ENCODE measurements at places on chromosomes 12 and 14.

DNA sequence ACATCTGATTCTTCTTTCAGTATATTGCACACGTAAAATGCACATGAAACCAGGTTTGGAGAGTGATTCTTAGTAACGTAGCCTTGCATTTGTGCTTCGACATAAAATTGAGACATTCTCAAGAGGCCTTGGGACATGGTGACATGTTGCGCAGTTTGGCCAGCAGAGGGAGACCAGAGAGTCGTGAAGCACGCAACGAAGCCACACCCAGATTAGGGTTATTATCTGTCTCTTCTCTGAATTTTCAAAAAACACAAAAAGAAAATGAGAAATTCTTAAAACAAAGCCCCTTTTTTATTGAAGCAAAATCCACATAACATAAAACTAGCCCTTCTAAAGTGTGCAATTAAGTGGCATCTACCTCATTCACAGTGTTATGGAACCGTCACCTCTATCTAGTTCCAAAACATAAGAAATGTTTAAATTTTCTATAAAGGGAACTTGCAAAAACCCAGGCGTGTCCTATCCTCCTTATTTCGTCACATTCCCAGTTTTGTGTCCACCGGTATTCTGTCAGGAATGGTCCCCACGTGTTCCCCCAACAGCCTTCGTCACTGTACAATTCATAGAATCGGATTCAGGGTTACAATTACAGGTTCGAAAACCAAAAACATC, 108.8 kb upstream of the ATF7IP start:
- peaks cover 63% of the 10 kb centered on the region for H3K4me1 ChIP-seq
- peak; percentile 72 for DNase-seq
- H3K4me3 ChIP-seq, result peak overlapping the region; percentile 64
- peak overlapping the region; percentile 88 for H3K27ac ChIP-seq

- H3K4me1 ChIP-seq, result no peaks in the 10 kb centered on the region
- DNase-seq, result no peak
- no peaks in the 10 kb centered on the region for H3K36me3 ChIP-seq
- H3K27ac ChIP-seq, result no peak overlapping the region
These were observed 32.4 kb downstream of the ANO2 start for GRCh38 chr12:5912437-5913334.

GRCh38 chr12:130439250-130439649, 101.6 kb downstream of the PIWIL1 start:
- H3K36me3 ChIP-seq, result no peaks in the 10 kb centered on the region
- no peak overlapping the region for H3K27ac ChIP-seq
- no peaks in the 10 kb centered on the region for H3K4me1 ChIP-seq
- no peaks in the 10 kb centered on the region for H3K27me3 ChIP-seq
- H3K4me3 ChIP-seq, result no peak overlapping the region

DNA sequence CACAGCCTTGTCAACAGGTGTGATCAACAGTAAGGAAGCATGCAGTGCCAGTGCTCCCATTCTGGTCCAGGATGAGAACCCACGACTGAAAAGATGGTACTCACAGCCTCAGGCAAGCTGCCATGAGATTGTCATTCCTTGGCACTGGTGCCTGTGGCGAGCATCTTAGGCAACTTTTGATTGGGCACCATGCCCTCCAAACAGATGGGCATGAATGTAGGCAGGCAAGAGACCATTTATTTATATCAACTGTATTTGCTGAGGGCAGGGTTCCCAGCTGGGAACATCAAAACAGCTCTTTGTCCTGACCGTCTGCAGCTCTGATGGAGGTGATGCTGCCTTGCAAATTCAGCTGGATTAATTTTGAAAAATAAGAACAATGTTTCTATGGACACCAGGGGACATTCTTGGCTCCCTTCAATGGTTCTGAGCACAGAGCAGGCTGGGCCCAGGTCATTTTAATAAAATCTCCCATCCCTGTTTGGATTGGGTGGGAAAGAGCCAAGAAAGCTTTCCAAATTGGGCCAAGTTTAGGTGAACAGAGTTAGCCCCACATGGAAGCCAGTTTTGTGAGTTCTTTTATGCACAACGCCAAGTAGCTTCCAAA, 522.5 kb downstream of the RMST start:
- H3K36me3 ChIP-seq, result no peaks in the 10 kb centered on the region
- DNase-seq, result no peak
- H3K4me3 ChIP-seq, result no peak overlapping the region
- no peaks in the 10 kb centered on the region for H3K27me3 ChIP-seq
- no peak overlapping the region for H3K27ac ChIP-seq
- H3K4me1 ChIP-seq, result no peaks in the 10 kb centered on the region

GRCh38 chr12:132514216-132514820, 24.4 kb downstream of the FBRSL1 start:
- no peak overlapping the region for H3K4me3 ChIP-seq
- H3K27ac ChIP-seq, result no peak overlapping the region
- H3K4me1 ChIP-seq, result no peaks in the 10 kb centered on the region
- DNase-seq, result no peak

GRCh38 chr12:96033549-96034389, 1.6 kb downstream of the LTA4H start:
- no peak overlapping the region for H3K27ac ChIP-seq
- H3K27me3 ChIP-seq, result no peaks in the 10 kb centered on the region
- no peak overlapping the region for H3K4me3 ChIP-seq
- no peaks in the 10 kb centered on the region for H3K36me3 ChIP-seq

- H3K36me3 ChIP-seq, result no peaks in the 10 kb centered on the region
- DNase-seq, result no peak
- no peaks in the 10 kb centered on the region for H3K4me1 ChIP-seq
These were observed 72.0 kb downstream of the FOS start for GRCh38 chr14:75350505-75351060.

- peaks cover 11% of the 10 kb centered on the region for H3K27me3 ChIP-seq
- no peak for DNase-seq
- H3K4me3 ChIP-seq, result no peak overlapping the region
These were observed 133.8 kb upstream of the TBX3 start for GRCh38 chr12:114817571-114818425.

GRCh38 chr12:93944201-93944600, 204.2 kb upstream of the PLXNC1 start:
- no peak overlapping the region for H3K4me3 ChIP-seq
- no peaks in the 10 kb centered on the region for H3K4me1 ChIP-seq
- no peak for DNase-seq
- H3K27me3 ChIP-seq, result peaks cover 2% of the 10 kb centered on the region
- H3K27ac ChIP-seq, result no peak overlapping the region

DNA sequence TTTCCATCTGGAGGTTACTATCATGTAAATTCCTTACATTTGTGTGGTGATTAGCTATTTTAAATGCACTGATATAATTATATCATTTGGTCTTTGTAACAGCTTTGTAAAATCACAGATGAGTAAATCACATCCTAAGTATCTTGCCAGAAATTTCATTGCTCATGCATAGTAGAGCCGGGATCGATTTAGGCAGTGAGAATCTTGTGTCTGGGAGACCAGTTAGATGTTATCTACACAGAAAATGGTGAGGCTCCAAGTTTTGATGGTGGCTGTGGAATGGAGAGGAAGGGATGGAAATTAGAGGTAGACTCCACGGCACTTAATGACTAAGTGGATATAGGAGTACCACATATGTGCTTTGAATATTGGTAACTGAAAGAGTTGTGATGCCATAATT, 156.3 kb downstream of the MSRB3 start:
- DNase-seq, result no peak
- no peaks in the 10 kb centered on the region for H3K4me1 ChIP-seq
- no peak overlapping the region for H3K27ac ChIP-seq
- peaks cover 3% of the 10 kb centered on the region for H3K27me3 ChIP-seq
- no peaks in the 10 kb centered on the region for H3K36me3 ChIP-seq
- no peak overlapping the region for H3K4me3 ChIP-seq

DNA sequence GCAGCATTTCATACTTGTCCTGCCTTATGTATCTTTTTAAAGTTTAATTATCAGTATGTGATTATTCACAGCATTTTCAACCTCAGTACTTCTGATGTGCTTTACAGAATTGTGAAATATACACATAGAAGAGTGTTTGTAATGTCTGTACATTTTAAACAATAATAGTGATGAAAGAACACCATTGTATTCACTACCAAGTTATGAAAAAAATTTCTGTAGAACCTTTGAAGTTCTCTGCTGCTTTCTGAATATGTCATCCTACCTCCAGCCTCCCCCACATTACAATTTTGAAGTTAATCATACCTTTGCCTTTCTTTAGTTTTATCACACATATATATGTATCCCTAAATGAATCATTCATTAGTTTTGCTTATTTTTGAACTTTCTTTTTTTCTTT, 24.8 kb downstream of the FRMD6 start:
- no peak for DNase-seq
- no peaks in the 10 kb centered on the region for H3K36me3 ChIP-seq
- H3K27me3 ChIP-seq, result peaks cover 4% of the 10 kb centered on the region
- H3K4me3 ChIP-seq, result no peak overlapping the region
- peak overlapping the region; percentile 5 for H3K27ac ChIP-seq

DNA sequence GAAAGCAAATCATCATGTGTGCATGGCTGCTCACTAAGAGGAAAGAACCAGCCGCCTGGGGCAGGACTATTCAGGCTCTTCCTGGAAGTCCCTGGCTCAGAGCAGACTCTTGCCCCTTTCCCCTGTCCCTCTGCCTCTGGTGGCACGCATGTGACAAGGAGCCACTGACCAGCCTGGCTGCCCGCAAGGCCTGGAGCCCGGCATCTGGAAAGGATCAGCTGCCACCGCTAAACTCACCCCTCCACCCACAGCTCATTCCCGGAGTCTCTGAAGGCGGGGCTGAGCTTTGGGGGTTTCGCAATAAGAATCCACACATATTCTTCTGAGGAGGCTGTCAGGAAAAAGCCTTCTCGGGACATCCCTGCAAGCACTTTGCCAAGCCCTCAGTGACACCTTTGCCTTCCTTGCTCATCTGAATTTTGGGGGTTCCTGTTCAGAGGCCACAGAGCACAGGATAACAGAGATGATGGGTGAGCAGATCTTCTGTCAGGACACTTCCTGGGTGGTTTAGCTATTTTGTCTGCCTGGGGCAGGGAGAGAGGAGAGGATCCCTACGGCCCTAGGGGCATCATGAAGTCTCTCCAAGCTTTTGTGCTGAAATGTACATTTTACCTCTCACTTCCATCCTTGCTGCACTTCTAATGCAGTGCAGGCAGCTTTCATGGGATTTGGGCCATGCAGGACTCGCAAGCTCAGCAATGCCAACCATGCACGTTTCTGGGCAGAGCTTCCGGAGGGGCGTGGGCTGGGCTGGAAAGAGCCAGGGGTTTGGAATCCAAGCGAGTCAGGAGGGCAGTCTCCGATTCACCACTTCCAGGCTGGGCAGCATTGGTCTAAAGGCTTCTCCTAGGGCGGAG, 124.8 kb upstream of the MAP1LC3B2 start:
- peaks cover 2% of the 10 kb centered on the region for H3K27me3 ChIP-seq
- no peaks in the 10 kb centered on the region for H3K4me1 ChIP-seq
- DNase-seq, result no peak

- peaks cover 92% of the 10 kb centered on the region for H3K27me3 ChIP-seq
- no peaks in the 10 kb centered on the region for H3K36me3 ChIP-seq
- H3K4me3 ChIP-seq, result peak overlapping the region; percentile 60
- H3K4me1 ChIP-seq, result peaks cover 32% of the 10 kb centered on the region
These were observed 2.1 kb upstream of the HOXC8 start for GRCh38 chr12:54006559-54007220.

DNA sequence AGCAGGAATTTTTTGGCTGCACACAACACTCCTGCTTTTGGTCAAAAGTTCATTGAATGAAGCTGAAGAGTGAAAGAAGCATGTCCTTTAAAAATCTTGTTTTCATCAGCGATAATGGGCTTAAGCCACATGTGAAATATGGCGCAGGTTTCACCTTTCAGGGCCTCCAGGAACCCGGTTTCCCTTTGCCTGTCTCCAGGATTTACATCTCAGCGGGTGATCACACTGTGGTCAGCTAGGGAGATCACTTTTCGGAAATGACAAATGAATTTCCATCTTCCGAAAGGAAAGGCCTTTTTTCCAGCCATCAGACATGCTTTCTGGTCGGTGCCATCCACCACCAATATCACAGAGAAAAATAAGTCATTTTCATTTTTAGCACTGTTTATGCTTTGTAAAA, 727.1 kb upstream of the TBX3 start:
- H3K27ac ChIP-seq, result no peak overlapping the region
- no peak for DNase-seq
- no peak overlapping the region for H3K4me3 ChIP-seq
- H3K27me3 ChIP-seq, result peaks cover 1% of the 10 kb centered on the region

GRCh38 chr12:56260921-56261320, 2.7 kb upstream of the ANKRD52 start:
- no peaks in the 10 kb centered on the region for H3K27me3 ChIP-seq
- DNase-seq, result no peak
- peaks cover 24% of the 10 kb centered on the region for H3K4me1 ChIP-seq
- peaks cover 7% of the 10 kb centered on the region for H3K36me3 ChIP-seq

DNA sequence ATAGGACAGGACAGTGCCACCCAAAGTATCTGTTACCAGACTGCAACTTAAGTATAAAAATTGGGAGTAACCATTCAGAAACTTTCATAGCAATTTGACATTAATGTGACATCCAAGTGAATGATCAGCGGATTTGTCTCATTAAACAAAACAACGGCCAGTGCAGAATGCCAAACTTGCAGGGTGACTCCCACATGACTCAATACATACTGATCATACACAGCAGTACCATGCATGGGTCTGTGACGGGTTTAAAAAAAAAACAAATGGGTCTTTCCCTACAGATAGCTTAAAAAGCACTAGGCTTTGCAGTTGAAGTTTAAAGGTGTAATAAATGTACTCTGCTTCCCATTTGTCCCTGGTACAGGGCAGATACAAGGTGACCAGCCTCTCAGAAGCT, 116.6 kb downstream of the SLC35F4 start:
- no peaks in the 10 kb centered on the region for H3K27me3 ChIP-seq
- H3K4me3 ChIP-seq, result no peak overlapping the region
- no peaks in the 10 kb centered on the region for H3K36me3 ChIP-seq
- H3K27ac ChIP-seq, result no peak overlapping the region
- no peak for DNase-seq

DNA sequence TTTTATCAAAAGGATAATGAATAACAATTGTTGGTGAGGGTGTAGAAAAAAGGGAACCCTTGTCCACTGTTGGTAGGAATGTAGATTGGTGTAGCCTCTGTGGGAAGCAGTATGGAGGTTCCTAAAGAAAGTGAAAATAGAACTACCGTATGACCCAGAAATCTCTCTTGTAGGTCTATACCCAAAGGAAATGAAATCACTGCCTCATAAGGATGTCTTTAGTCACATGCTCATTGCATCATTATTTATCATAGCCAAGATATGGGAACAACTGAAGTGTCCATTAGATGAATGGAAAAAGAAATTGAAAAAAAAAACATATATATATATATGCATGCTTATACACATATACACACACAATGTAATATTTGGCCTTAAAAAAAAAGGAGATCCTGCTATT, 158.8 kb upstream of the NPAS3 start:
- no peaks in the 10 kb centered on the region for H3K4me1 ChIP-seq
- no peak overlapping the region for H3K27ac ChIP-seq
- H3K4me3 ChIP-seq, result no peak overlapping the region
- no peak for DNase-seq

GRCh38 chr14:49940808-49941421, 48.0 kb downstream of the ARF6 start:
- peaks cover 30% of the 10 kb centered on the region for H3K36me3 ChIP-seq
- no peaks in the 10 kb centered on the region for H3K27me3 ChIP-seq
- no peak for DNase-seq
- no peak overlapping the region for H3K4me3 ChIP-seq

DNA sequence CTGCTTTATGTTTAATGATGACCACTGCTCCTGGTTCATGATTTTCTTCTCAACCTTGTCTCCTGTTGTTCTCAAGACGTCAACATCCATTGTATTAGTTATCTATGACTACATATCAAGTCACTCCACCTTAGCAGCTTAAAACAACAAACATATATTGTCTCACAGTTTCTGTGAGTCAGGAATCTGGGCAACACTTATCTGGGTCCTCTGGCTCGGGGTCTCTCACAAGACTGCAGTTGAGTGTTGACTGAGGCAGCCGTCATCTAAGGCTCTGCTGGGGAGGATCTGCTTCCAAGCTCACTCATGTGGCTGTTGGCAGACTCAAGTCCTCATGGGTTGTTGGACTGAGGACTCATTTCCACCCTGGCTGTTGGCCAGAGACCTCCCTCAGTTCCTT, 27.3 kb upstream of the FRS2 start:
- no peak overlapping the region for H3K4me3 ChIP-seq
- no peaks in the 10 kb centered on the region for H3K27me3 ChIP-seq
- H3K36me3 ChIP-seq, result no peaks in the 10 kb centered on the region
